ENCODE measurements at places on chromosomes 7 and 10.

DNA sequence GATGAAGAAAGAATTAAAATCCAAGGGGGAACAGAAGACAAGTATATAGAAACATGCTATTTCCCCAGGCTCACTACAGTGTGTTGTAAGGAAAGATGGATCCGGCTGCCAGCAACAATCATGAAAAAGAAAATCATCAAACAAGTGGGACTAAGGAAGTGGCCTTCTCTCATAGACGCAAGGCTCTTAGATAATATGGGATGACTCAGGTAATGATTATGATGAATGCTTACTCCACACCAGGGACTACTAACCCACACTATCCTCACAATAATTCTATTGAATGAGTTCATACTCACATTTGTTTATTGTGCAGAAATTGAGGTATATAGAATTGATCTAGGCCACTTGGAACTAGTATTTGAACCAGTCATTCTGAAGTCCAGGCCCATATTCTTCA, 111.2 kb upstream of the BET1 start:
- no peaks in the 10 kb centered on the region for H3K27me3 ChIP-seq
- H3K27ac ChIP-seq, result no peak overlapping the region
- H3K36me3 ChIP-seq, result no peaks in the 10 kb centered on the region

- DNase-seq, result no peak
- no peaks in the 10 kb centered on the region for H3K4me1 ChIP-seq
- H3K36me3 ChIP-seq, result no peaks in the 10 kb centered on the region
- no peak overlapping the region for H3K4me3 ChIP-seq
Measured at GRCh38 chr10:85724215-85724614, 642.4 kb downstream of the GRID1 start.

DNA sequence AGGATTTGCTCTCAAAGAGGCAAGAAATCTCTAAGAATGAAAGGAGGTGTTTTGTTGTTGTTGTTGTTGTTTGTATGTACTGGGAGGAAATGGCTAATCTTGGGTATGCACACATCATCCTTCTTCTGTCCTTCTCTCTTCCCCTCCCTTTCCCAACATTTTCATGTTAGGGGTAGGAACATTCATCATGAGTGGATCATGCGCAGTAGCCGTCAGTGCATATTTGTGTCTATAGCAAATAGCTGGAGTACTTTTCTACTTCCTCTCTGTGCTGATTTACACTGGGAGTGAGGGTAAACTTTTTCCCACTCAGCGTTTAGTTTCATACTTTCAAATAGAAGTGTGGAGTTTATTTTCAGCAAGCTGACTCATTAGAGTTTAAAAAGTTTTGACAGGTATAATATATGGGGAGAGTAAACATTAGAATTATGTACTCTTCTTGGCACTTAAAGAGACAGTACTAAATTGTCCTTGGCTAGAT, 80.5 kb upstream of the PRKG1 start:
- H3K36me3 ChIP-seq, result no peaks in the 10 kb centered on the region
- no peak for DNase-seq
- peak overlapping the region; percentile 96 for H3K27ac ChIP-seq
- H3K27me3 ChIP-seq, result no peaks in the 10 kb centered on the region

DNA sequence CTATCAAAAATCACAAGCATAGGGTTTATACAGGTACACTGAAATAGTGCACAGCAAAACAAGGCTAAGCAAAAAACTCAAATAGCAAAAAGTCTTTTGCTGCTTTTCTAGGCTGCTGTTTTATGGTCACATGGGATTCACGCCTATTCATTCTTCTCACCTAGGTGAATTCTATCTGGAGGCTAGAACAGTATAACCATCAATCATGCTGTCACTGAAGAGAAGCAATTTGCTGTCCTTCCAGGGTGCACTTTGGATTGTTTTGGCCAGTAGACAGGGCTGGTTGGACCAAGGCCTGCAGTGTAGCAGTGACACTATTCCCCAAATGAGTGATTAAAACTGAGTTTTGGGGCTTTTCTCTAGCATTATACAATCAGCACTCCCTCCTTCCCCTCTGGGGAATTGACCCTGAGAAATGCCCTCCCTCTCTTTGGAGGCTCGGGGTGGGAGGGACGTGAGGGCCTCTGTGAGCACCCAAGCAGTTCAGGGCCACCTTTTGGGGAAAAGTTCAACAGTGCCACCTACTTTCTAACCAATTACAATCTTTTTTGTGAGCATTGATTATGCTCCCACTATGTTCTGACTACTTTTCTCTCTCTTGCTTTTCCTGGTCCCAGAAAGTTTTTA, 16.2 kb upstream of the SND1 start:
- no peaks in the 10 kb centered on the region for H3K27me3 ChIP-seq
- DNase-seq, result no peak
- no peak overlapping the region for H3K27ac ChIP-seq
- no peaks in the 10 kb centered on the region for H3K4me1 ChIP-seq
- H3K36me3 ChIP-seq, result no peaks in the 10 kb centered on the region

DNA sequence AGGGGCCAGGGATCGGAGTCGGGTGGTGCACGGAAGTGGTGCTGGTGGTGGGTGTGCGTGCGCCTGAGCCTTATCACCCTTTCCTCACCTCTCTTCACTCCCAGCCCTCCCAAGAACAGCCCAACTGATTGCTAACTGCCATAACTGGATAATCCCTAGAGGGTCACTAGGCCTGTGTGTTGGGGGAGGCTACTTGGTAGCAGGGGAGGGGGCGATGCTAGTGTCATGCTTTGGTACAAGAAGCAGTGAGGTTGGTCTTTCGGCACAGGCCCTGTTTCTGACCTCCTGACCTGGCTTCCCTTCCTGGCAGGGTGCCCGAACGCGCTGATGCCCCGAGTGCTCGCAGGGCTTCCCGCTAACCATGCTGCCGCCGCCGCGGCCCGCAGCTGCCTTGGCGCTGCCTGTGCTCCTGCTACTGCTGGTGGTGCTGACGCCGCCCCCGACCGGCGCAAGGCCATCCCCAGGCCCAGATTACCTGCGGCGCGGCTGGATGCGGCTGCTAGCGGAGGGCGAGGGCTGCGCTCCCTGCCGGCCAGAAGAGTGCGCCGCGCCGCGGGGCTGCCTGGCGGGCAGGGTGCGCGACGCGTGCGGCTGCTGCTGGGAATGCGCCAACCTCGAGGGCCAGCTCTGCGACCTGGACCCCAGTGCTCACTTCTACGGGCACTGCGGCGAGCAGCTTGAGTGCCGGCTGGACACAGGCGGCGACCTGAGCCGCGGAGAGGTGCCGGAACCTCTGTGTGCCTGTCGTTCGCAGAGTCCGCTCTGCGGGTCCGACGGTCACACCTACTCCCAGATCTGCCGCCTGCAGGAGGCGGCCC, 652 bp downstream of the KAZALD1 start:
- no peak for DNase-seq
- H3K27me3 ChIP-seq, result no peaks in the 10 kb centered on the region
- peaks cover 64% of the 10 kb centered on the region for H3K4me1 ChIP-seq
- H3K27ac ChIP-seq, result peak overlapping the region; percentile 95
- peak overlapping the region; percentile 85 for H3K4me3 ChIP-seq

- H3K27ac ChIP-seq, result no peak overlapping the region
- H3K27me3 ChIP-seq, result no peaks in the 10 kb centered on the region
- no peaks in the 10 kb centered on the region for H3K4me1 ChIP-seq
- DNase-seq, result no peak
Measured at GRCh38 chr10:1368842-1369171, 312.6 kb downstream of the WDR37 start.

DNA sequence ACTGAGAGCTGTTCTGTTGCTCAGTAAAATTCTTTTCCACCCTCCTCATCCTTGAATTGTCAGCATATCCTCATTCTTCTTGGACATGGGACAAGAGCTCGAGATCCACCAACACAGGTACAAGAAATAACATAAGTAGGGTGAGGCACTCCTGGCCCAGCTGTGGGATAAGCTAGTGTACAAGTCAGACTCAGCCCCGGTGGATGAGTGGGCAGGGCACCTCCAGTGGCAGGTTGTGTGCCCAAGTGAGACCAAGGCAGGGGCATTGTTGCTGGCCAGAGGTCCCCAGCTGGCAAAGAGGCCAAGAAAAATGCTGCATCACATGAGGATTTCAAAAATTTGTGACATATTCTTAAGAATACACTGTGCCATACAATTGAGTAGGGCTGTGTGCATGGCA, 402.0 kb upstream of the ZWINT start:
- H3K27me3 ChIP-seq, result no peaks in the 10 kb centered on the region
- no peaks in the 10 kb centered on the region for H3K4me1 ChIP-seq
- no peaks in the 10 kb centered on the region for H3K36me3 ChIP-seq
- H3K4me3 ChIP-seq, result no peak overlapping the region

- H3K4me3 ChIP-seq, result no peak overlapping the region
- no peak for DNase-seq
- no peak overlapping the region for H3K27ac ChIP-seq
- no peaks in the 10 kb centered on the region for H3K27me3 ChIP-seq
Measured at GRCh38 chr10:76114581-76115001, 683.2 kb downstream of the LRMDA start.

All from tibial artery (tissue), 4 donors.